ENCODE measurements at places on chromosomes 5 and 9.

GRCh38 chr5:160793530-160793899 lies 58.5 kb downstream of the ATP10B start:
- DNase-seq: no peak

- DNase-seq: no peak
Observed at GRCh38 chr5:153573326-153574033, 83.0 kb downstream of the GRIA1 start.

DNA sequence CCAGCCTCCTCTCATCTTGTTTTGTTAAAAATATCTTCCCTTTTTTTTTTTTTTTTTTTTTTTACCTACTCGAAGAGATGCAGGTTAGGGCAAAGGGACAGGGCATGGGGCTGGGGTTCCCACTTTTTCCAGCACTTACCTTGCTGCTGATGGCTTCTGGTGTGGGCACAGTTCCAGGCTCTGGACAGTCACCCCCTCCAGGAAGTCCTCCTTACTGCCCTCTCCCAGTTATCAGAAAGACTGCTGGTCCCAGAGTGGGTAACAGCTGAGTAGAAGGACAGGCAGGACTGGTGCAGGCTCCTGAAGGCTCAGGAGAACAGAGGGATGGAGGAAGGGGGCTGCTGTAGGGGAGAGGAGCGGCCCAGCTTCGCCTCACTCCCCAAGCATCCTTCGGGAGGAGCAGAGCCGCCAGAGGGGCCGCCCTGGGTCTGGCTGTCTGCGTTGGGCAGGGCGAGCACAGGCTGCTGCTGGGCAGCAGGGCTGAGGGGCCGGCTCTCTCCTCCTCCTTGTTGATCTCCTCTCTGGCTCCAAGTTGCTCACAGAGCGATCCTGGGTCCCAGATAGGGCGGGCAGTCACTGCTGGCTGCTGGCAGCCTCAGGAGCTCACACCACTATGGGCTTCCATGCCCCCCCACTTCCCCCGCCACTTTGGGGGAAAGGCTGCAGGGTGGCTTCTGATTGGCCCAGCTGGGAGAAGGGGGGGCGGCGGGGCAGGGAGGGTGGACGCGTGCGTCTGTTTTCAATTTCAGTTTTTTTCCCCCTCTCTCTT lies at the start of gene PDGFRB:
Gene PDGFRB (minus strand): TSS at position 588 of the 769 bp plus-strand sequence. CDS start 18,798 bp downstream, outside the sequence.
- DNase-seq: peak; percentile 5

GRCh38 chr5:151257731-151258181 lies 4.8 kb downstream of the GM2A start:
- no peak for DNase-seq

GRCh38 chr5:19488786-19489185 lies 499.2 kb downstream of the CDH18 start:
- no peak for DNase-seq

GRCh38 chr9:108017671-108018070 lies 528.1 kb upstream of the KLF4 start:
- no peak for DNase-seq

- no peak for DNase-seq
Observed at GRCh38 chr5:103466495-103466894, 96.1 kb downstream of the NUDT12 start.

DNA sequence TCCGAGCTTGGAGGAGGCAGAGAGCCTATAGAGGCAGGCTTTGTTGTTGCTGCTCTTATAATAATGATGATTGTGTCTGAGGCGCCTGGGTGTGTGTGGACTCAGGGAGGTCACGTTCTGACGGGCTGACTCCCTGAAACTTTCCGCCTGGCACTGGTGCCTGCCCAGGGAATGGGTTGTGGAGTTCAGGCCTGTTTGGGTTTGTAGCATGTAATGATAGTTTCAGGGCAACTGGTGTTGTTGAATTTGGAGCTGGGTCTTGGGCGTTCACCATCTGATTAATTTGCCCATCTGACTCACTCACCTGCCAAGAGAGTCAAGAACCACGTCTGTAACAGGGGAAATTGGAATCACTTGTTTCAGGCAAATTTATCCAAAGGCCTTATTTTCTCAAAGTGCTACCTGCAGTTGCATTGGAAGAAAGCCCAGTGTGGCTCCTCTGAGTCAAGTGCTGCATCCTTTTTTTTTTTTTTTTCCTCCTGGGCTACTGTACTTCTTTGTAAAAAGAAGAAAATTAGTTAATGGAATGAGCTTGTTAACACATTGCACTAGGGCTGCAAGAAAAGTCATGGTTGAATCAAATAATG lies 386.5 kb downstream of the GADD45G start:
- no peak for DNase-seq

- no peak for DNase-seq
Observed at GRCh38 chr9:115414561-115414960, 296.6 kb upstream of the TNC start.

DNA sequence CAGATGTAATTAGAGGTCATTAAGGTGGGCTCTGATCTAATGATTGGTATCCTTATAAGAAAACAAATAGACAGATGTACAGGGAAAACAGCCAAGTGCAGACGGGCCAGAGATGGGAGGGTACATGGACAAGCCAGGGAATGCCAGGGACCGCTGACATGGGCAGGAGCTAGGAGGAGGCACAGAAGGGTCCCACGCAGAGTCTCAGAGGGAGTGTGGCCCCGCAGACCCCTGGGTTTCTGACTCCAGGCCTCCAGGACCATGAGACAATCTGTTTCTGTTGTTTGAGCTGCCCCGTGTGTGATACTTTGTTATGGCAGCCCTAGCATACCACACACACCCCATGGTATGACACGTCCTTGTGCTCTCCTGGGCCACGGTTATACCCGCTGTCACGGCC lies 29.1 kb downstream of the GADD45G start:
- DNase-seq: no peak

GRCh38 chr5:1470762-1471211 lies 25.5 kb upstream of the SLC6A3 start:
- DNase-seq: no peak

GRCh38 chr9:77953590-77953989 lies 78.0 kb downstream of the GNAQ start:
- DNase-seq: no peak

- no peak for DNase-seq
Observed at GRCh38 chr9:135512904-135513303, 8.3 kb upstream of the LCN1 start.

- DNase-seq: no peak
Observed at GRCh38 chr9:129126749-129127618, 15.8 kb downstream of the PTPA start.

DNA sequence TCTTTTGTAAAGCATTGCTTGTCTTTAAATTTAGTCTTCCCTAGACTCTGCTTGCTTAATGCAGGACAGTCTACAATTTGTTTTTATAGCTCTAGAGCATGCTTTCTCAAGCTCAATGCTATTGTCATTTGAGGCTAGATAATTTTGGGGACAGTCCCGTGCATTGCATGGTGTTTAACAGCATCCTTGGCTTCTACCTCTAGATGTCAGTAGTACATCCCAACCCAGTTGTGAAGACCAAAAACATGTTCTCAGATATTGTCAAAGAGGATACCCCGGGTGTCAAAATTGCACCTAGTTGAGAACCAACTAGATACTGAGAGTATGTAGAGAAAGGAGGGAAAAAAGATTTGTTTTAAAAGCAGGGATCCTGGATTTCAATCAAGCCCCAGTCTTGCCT lies 277.5 kb downstream of the CEMIP2 start:
- DNase-seq: no peak

GRCh38 chr9:34139477-34140146 lies 13.1 kb upstream of the DCAF12 start:
- DNase-seq: no peak

DNA sequence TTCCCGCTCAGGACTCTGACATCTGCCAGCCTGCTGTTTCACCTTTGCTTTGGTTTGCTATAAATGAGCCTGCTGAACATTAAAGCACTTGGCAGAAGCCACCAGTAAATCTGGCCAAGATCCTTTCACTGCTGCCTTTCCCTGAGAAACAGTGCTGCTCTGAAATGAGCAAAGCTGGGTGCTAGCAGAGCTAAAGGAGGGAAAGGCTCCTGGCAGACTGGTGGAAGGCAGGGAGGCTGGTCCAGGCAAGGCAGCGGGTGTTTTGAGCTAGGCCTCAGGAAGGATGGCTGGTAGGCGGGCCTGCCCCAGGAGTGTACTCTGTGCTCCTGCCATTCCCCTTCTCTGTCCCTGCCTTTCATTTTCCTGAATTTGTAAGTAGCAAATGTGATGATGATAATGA lies 52.5 kb upstream of the PTGS1 start:
- no peak for DNase-seq

DNA sequence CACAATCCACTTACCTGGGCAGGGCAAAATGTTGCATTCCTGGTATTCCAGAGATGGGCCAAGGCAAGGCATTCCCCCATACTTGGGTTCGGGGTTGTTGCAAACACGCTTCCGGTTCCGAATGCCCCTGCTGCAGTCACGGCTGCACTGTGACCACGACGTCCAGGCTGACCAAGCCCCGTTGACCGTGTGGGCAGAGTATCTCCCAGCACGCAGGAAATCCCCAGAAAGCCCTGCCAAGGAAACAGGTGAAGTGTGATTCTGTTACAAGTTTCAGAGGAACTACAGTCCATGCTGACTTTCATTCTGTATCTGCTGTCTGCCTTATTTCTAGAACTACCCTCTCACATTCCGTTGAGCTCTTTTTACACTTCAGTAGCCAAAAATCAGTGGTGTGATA lies 483.0 kb downstream of the SEMA5A start:
- no peak for DNase-seq

GRCh38 chr5:138274189-138274853 lies at the start of gene GFRA3:
Gene GFRA3, minus strand, starts transcription at chr5:138274621. Its CDS starts 197 bp downstream, at chr5:138274424.
- no peak for DNase-seq

GRCh38 chr5:36724467-36725332 lies 118.3 kb downstream of the SLC1A3 start:
- DNase-seq: no peak

- DNase-seq: no peak
Observed at GRCh38 chr5:156838961-156839360, 11.1 kb upstream of the PPP1R2B start.

All from activated CD4-positive, alpha-beta T cell treated with anti-CD3 and anti-CD28 coated beads, Interleukin-2, amount 50 U/mL, for 24 hours (primary cell).